ENCODE measurements at places on chromosomes 16 and 17. TPM values are rescaled to one million over a fixed set of nuclear protein-coding genes. Genes with fewer than 3 reads are reported as not detected.

GRCh38 chr17:30600830-30601494 lies 123.8 kb downstream of the GOSR1 start:
- no peak for DNase-seq

GRCh38 chr16:23354246-23354645 lies 52.1 kb downstream of the SCNN1B start:
- DNase-seq, result no peak

GRCh38 chr16:88083582-88083981 lies 132.3 kb downstream of the BANP start:
- no peak for DNase-seq

DNA sequence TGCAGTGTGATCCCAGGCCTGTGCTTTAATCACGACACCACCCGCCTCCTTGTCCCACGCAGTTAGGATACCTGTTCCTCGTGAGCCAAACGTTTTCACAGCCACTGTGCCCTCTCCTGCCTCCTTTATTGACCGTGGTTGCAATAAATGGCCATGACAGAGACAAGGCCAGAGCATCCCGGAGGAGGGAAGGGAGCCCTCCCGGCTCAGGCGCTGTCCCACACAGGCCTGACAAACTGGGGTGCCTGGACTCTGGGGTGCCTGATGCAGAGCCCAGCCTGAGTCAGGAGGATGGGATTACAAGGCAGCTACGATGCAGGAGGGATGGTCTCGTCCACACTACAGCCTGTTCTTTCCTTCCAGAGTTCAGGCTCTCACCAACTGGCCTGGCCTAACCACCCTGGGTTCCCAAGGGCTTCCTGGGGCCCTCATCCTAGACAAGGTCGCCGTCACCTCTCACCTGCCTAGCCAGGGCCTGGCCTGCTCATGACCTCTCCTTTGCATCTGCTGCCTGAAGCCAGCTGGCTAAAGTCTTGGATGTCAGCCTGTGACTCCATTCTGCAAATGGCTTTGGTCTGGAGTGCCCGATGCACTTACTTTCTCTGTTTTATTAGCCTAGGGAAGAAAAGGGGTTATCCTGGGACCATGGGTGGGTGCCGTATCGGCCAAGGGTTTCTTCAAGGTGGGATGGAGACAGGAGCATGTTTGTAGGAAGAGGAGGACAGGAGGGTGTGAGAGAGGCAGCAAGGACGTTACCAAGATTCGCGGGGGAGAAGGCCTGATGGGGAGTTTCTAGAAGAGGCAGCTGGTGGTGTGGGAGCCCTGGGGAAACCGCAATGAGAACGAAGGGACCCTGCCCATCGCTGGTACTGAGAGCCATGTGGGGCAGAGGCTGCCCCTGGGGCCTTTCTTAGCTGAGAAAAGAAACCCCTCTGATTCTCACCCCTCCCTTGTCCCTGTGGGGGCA lies 234.3 kb upstream of the TNRC6C start:
- DNase-seq, result no peak

The SLFN12 gene
- 8.8 TPM for total RNA-seq

The HS3ST3B1 gene
- total RNA-seq, result 9.8 TPM

GRCh38 chr17:41547378-41547841 lies 19.3 kb upstream of the KRT19 start:
- no peak for DNase-seq

GRCh38 chr17:27579897-27580321 lies 51.1 kb upstream of the LGALS9 start:
- no peak for DNase-seq

The USP31 gene
- total RNA-seq, result 8.0 TPM

The NAGS gene
- 0.28 TPM for total RNA-seq

DNA sequence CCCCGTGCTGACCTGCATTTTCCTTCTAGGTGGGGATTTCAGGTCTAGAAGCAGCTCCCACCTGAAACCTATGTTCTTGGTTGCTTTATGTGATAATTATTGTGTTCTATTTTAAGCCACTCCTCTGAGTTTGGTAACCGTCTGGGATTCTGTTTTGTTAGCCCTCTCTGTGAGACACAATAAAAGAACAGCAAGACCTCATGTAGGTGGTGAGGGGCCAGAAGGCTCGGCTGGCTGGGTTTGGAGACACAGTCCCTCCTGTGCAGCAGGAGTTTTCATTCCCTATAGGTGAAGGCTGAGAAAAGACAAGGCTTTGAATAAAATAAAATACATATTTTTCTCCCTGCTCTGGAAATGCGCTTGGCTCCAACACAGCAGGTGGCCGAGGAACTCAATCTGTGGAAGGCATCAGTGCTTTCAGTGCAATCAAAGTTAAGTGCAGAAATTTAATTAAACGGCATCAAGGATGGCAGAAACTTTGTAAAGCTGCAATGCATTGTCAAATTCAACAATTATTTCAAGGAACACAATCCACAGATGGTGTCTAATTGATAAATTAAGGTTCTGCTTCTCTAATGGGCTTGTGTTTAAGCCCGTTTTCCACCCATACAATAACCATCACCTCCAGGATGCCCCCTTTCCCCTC lies 107.8 kb downstream of the MSI2 start:
- no peak for DNase-seq

GRCh38 chr16:46962629-46963028 lies 10.8 kb downstream of the DNAJA2 start:
- no peak for DNase-seq

- no peak for DNase-seq
Measured at GRCh38 chr16:69315486-69316311, 4.5 kb downstream of the VPS4A start.

DNA sequence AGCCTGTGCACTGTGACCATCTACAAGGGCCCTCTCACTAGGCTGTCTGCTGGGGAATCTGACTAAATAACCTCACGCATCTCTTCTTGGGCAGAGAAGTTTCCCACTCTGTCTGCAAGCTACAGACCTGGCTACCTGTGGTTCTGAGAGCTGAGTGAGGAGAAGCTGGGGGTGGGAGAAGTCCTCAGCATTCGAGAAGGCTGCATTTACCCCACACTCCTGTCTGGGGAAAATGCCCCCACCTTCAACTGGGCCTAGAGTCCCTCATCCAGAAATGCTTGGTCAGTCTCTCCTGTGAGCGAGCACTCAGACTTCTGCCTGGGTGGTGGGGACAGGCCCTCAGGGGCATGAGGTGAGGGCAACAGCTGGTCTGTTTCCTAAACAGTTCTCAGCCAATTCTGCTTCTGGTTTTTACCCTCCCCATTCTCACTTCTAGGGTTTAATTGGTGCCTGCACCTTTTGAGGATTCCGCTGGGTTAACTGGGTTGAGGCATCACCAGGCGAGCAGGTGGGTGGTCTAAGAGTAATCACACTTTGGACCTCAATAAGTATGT lies 98.6 kb downstream of the CYTH1 start:
- DNase-seq, result no peak

DNA sequence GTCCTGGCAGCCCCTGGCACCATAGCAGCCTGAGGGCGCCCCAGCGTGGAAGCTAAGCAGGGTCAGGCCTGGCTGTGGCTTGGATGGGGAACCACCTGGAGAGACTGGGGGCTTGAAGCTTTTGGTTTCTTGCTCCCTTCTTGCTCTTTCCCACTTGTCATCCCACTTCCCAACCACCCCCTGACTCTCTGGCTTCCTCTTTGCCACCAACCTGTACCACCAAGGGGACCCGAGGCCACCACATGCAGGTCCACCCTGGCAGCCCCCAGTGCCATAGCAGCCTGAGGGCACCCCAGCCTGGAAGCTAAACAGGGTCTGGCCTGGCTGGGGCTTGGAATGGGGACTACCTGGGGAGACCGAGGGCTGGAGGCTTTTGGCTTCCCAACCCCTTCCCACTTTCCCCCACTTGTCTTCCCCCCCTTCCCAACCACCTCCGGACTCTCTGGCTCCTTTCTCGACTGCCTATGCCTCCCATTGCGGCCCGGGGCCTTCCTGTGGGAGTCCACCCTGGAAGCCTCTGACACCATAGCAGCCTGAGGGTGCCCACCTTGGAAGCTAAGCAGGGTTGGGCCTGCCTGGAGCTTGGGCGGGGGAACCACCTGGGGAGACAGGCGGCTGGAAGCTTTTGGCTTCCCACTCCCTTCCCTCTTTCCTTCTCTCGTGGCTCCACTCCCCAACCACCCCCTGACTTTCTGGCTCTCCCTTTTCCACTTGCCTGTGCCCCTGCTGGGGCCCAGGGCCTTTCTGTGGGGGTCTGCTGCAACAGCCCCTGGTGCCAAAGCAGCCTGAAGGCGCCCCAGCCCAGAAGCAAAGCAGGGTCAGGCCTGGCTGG lies 2294.4 kb downstream of the TP53TG3F start:
- no peak for DNase-seq

GRCh38 chr17:9874722-9875121 lies 30.3 kb downstream of the RCVRN start:
- no peak for DNase-seq

DNA sequence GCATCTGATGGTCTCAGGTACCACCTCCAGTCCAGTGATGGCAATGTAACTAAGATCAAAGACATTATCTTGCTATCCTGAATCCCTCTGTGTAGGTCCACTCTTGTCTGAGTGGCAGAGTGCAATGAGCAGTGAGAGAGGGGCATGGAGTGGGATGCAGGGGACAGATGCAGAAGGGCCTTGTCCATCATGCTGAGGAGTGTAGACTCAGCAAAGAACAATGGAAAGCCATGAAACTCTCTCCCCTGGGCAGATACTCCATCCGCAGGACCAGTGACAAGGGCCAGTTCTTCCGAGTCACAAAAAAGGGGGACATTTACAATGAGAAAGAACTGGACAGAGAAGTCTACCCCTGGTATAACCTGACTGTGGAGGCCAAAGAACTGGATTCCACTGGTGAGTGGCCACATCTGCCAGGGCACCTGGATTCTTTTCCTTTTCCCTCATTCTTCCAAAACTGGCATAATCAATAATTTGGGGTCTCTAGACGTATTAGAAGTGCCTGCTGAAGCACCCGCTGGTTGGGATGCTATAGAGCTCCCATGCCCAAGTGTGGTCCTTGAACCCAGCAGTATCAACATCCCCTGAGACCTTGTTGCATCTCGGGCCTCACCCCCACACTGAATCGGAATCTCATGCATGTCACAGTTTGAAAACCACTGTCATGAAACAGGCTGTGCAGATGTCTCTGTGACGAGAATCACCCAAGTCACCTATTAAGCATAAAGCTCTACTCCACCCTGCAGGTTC lies 29.5 kb downstream of the CDH5 start:
- no peak for DNase-seq

DNA sequence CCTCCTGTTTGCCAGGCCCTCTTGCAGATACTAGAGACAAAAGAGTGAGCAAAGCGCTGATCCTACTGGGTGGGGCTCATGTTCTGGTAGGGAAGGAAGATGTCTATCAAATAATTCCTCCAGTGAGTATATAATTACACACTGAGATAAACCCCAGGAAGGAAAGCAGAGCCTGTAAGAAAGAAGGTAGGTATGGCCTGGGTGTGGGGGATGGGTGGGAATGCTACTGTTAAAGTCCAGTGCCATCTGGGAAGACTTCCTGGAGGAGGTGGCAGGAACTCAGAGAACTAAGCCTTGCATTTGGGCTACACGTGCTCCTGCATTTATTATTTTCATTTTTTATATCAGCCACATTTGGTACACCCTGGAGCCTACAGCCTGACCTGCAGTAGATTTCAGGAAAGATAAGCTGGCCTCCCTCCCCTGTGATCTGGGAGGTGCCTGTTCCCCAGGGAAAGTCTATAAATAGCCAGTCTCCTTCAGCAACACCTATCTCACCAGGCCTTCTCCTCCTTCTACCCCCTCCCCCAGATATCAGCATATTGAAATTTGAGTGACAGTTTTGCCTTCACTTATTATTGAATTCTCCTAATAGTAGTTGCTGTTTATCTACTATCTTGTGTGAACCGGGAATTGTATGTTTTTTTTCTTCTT lies 11.5 kb downstream of the ATP2C2 start:
- no peak for DNase-seq

DNA sequence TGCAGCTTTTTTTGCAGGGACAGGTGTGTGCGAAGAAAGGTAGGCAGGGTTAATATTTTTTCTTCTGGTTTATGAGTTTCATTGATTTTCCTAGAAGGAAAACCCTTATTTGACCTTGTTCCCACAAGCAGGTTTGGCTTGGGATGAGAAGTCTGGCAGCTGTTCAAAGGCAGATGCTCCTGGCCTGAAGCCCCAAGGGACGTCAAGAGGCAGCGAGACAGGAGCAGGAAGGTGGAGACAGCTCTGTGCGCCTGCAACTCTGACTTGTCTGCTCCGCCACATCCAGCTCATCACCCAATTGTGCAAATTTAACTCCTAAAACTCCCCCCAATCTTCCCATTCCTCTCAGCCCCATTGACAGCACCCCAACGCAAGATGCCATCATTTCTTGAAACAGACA lies 136.8 kb upstream of the XYLT1 start:
- no peak for DNase-seq

GRCh38 chr16:20761175-20761574 lies 2.6 kb upstream of the ACSM3 start:
- no peak for DNase-seq

The EME1 gene
- total RNA-seq, result 28.6 TPM

The KRTAP4-1 gene
- total RNA-seq, result not detected

- no peak for DNase-seq
Measured at GRCh38 chr17:58679263-58680037, 12.4 kb downstream of the TEX14 start.

The FKBP10 gene
- 1.3 TPM for total RNA-seq

DNA sequence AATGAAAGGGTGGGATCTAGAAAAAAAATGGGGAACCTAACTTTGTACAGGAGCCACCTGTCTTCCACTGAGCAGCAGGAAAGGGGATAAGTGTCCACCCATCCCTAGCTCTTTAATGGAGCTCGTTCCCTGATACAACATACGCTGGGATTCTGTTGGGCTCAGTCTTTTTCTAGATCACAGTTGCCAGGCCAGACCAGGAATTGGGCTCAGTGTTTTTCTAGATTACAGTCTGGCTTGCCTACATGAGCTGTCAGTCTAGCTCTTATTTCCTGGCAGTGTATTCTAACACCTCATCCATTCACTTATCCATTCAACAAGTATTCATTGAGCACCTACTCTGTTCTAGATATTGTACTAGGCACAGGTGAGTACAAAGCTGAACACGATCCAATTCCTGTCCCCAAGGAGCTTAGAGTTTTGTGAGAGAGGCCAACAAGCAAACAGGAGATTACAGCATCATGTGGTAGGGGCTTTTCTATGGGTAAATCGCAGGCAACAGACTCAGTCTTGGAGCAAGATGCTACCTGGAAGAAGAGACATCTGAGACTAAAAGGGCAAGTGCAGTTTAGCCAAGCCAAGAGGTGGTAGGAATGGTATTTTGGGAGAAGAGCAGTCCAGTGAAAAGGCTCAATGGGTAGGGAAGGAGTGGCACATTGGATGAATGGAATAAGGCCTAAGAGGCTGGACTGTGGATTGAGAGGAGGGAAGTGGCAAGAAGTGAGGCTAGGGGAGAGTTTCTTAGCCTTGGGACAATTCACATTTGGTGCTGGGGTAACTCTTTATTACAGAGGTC lies 138.0 kb upstream of the HS3ST2 start:
- no peak for DNase-seq

GRCh38 chr17:41498276-41498675 lies 7.1 kb downstream of the KRT13 start:
- DNase-seq, result no peak

DNA sequence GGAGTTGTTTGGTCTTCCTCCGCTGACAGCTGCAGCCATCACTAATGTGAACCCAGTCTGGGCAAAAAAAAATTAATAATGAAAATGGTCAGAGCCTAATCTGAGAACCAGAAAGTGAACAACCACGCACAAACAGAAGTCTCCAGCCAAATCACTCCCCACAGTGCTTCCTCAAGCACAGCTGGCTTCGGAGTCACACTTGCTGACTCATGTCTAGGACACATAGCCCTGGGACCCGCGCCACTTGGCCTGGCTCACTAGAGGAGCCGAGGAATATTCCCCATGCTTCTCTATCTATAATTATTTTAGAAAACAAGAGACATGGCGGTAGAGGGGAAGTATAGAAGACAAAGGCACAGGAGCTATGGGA lies 109.1 kb downstream of the ZFHX3 start:
- DNase-seq, result no peak
